ENCODE measurements at places on chromosomes 3 and 15.
A peak's percentile ranks its signal among the peaks of the same experiment; 100 is the strongest.

- no peak for DNase-seq
Observed at GRCh38 chr3:126704494-126705214, 614 bp downstream of the CHCHD6 start.

DNA sequence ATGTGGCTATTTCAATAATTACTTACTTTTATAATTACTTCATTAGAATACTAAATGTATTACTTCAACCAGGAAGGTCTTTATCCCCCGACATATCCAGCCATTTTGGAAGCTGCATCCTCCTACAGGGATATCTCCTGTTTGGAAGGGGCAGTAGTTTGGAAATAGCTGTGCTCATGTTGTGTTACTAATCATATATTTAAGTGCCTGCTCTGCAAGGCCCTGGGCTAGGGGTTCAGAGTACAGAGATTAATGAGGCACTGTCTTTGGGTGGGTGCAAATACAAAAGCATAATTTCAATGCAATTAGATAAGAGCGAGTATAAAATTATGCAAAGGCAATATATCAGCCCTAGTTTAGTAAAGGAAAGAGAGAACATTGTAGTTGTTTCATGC lies 146.3 kb upstream of the RARB start:
- DNase-seq, result no peak

DNA sequence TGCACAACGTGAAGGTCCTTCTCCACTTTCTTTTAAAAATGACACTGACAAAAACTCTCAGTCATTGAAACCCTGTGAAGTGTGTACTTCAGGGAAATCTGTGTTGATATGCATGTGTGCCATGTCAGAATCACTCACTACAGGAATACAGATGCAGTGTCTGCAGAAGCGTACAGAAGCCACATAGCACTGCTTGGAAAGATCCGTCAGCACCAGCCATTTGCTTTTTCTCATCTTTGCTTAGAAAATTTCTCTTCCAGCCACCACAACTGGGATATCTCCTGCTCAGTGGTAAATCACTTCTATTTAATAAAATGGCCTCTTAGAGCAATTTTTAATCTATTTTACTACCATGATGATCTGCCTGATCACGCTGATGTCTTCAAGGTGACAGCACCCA lies 91.3 kb upstream of the ARHGEF26 start:
- no peak for DNase-seq

DNA sequence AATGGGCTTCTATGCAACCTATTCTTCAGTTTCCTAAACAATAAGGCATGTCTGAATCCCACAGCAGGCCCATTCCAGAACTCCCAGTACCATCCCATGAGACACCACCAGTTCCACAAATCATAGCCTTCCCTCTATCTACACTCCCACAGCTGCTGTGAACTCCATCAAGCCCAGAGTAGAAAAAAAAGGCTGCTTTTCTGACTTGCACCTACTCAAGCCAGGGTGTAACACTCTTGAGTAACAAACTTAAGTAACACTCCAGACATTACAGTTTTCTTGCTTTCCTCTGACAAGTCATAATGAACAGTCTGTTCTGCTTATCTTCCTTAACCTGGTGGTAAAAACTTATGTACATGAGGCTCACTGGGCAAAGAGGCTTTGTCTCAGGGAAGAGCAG lies 283.1 kb downstream of the NFKBIZ start:
- DNase-seq, result no peak

GRCh38 chr3:135226057-135226456 lies 431.0 kb downstream of the EPHB1 start:
- no peak for DNase-seq

DNA sequence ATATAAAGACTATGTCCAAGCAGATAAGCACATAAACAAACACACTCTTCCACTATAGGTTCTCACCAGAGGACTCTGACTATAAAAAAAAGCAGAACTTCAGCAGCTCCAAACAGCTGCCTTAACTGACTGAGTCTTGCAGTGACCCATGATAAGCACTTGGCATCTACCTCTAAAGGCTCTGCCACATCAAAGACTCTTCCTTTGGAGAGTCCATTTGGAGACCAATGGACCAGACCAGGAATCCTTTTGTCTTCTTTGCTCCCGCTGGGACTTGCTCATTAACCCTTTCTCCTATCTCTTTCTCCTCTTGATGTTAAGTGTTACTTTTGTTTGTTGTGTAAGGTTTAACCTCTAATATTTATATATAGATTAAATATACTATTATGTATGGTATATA lies 424.1 kb downstream of the RSL24D1 start:
- no peak for DNase-seq

- no peak for DNase-seq
Observed at GRCh38 chr3:196458063-196458462, 25.8 kb upstream of the UBXN7 start.

DNA sequence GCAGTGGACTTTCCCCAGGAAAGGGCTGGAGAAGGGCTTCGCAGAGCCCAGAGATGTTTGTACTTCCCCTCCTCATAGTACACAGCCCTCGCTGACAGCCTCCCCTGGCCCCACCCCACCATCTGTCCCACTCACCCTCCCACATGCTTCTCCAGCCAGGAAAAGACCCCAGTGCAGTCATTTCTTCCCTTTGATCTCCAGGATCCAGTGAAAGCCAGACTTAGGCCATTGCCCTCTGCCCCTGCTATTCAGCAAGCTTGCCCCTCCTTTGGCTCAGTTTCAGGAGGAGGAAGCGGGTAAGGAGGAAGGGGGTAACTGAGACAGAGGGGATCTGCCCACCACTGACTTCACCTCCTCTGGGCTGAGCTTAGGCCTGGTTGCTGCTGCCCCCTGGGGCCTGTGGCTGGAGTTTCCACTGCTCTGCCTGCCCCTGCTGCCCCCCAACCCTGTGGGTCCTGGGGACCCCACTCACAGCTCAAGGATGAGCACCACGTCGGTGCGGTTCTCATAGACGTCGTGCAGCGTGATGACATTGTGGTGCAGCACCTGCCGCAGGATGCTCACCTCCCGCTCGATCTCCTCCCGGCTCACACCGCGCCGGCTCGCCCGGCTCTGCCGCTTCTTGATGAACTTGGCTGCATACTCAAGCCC lies 63.1 kb downstream of the DAPK2 start:
- DNase-seq, result no peak

- DNase-seq, result no peak
Observed at GRCh38 chr3:98232489-98232888, 31.6 kb upstream of the OR5H6 start.

- DNase-seq, result no peak
Observed at GRCh38 chr15:81091889-81092558, 42.0 kb upstream of the CFAP161 start.

GRCh38 chr3:4994823-4995499 lies 15.7 kb downstream of the BHLHE40 start:
- no peak for DNase-seq

- no peak for DNase-seq
Observed at GRCh38 chr3:187215460-187215859, 18.2 kb downstream of the RTP1 start.

DNA sequence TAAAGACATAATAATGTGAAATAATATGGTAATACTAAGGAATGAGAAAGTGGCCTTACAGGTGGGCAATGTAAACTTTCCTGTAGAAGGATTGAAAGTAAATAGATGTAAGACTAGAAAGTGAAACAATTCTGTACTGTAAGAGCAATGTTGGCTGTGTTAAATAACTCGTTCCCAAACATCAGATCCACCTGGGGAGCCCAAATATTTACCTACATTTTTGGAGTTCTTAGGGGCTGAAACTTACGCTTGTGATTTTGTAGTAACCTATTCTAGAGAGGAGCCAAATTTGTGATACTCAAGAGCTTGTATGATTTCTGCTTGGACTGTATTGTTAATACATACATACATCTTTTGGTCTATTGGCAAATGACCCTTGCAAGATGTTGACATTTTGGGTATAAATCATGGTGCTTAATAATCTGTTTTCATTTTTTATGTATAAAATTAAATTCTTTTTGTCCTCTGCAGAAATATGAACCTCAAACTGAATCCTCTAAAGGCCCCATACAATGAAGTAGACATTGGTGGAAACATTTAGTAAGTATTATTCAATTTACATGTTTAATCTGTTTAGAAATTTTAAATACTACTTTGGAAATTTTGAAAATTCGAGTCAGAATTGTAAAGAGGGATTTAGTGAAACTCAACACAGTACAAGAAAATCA lies 8.5 kb upstream of the CHD2 start:
- no peak for DNase-seq

DNA sequence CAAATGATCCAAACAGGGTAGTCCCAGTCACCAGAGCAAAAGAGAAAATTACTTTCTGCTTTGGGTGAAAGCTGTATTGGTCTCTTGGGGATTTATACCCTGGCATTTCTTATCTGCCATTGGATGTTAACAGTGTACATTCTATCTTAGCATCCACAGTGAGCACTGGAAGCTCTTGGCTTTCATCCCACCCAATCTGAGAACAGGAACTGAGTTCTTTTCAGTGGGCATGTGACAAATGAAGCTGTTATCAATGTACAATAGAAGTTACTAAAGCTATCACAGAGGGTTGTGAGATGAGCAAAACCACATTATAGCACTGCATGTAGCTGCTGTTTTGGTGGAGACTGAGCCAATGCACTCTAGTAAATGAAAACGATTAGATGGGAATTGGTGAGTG lies 300.7 kb downstream of the TUSC7 start:
- DNase-seq, result no peak

GRCh38 chr3:49845694-49846093 lies 10.7 kb downstream of the TRAIP start:
- no peak for DNase-seq

DNA sequence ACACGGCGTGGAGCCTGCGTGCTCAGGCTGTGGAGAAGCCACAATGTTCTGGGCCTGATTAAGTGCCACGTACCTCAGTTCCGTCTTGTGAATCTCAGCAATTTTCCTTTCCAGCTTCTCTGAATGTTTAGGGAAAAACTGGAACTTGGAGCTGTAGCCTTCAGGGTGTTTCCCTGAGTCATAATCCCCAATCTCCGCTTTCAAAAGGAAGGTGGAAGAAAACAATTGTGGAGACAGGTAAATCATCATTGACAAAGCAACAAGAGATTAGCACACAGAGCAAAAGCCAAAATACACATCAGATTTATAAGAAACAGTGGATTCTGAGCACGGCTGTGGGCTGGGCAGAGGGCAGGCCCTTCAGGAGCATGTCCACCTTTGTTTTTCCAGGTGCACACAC lies 79.0 kb downstream of the WDR76 start:
- DNase-seq, result no peak

GRCh38 chr3:77524463-77524862 lies 484.6 kb downstream of the ROBO2 start:
- no peak for DNase-seq

DNA sequence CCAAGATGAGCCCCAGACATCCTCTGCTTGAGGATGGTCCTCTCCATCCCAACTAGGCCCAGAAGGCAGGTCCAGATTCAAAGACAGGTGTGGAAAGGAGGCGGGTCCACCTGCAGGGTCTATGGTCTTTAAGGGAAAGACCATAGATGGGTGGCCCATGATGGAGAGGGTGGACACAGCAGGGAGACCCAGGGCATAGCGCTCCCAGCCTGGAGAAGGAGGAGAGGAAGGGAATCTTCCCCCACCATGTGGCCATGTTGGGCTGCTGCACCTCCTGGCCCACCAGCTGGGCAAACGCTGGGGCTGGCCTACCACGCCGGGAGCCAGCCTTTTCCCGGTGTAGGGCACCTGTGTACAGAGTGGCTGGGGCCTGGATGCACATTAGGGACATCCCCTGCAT lies 265.2 kb upstream of the TLE3 start:
- DNase-seq, result peak; percentile 60

DNA sequence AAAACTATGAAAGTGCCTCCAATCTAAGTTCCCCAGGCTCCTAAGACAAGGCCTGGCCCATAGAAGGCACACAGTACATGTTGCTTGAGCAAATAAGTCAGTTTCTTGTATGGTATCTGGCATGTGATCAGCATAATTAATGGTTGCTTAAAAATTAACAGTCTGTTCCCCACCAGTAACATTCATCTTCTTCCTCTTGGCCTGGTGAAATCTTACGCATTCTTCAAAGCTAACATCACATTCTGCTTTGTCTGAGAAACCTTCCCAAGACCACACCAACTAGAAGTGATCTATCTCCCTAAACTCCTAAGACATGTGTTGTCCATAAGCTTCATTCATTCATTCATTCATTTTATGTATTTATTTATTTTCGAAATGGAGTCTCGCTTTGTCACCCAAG lies 48.1 kb downstream of the LIPC start:
- DNase-seq, result no peak

- DNase-seq, result peak; percentile 92
Observed at GRCh38 chr3:40780291-40780924, 255.6 kb downstream of the ZNF621 start.

GRCh38 chr3:83823095-83823494 lies 1135.7 kb upstream of the CADM2 start:
- no peak for DNase-seq

All from left forelimb (tissue), 1 donor.